Esophagus mucosa (tissue), 1 donor: ENCODE measurements at places on chromosomes 4 and X.
A peak's percentile ranks its signal among the peaks of the same experiment; 100 is the strongest.

- ATAC-seq, result no peak
These were observed 144.0 kb upstream of the ZXDB start for GRCh38 chrX:57447856-57448255.

DNA sequence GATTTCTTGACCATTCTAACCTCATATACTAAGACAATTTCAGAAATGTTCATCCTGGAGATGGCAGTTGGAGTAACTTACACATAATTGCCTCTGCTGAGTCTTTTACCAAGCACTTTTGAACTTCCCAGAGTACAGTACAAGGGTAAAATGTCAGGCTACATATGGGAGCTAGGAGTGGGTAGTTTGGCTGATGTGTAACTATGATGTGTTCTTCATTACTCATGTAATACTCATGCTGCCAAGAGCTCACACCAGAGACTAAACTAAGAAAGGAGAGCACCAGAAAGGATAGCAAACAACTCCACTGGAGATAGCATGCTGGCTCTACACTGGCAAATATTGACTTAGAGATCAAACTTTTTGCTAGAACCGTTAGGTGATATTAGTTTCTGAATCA, 194.0 kb downstream of the PDGFRA start:
- no peak for ATAC-seq

DNA sequence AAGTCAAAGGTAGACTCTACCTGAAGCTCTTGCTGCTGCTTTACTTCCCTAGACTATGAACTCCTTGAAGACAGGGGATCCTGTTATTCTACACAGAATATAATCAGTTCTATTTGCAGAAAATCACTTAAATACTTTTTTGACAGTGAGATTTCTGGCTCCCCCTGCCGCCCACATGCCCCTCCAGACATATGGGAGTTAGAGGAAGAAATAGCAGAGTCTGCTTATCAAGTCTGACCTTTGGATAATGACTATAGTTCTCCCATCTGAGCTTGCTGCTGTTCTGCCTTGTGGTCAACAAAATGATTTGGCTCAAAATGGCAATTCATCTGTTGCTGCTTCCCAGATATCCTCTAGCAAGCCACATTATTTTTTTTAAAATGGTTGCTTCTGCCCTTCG, 101.1 kb downstream of the ENOX2 start:
- ATAC-seq, result no peak

DNA sequence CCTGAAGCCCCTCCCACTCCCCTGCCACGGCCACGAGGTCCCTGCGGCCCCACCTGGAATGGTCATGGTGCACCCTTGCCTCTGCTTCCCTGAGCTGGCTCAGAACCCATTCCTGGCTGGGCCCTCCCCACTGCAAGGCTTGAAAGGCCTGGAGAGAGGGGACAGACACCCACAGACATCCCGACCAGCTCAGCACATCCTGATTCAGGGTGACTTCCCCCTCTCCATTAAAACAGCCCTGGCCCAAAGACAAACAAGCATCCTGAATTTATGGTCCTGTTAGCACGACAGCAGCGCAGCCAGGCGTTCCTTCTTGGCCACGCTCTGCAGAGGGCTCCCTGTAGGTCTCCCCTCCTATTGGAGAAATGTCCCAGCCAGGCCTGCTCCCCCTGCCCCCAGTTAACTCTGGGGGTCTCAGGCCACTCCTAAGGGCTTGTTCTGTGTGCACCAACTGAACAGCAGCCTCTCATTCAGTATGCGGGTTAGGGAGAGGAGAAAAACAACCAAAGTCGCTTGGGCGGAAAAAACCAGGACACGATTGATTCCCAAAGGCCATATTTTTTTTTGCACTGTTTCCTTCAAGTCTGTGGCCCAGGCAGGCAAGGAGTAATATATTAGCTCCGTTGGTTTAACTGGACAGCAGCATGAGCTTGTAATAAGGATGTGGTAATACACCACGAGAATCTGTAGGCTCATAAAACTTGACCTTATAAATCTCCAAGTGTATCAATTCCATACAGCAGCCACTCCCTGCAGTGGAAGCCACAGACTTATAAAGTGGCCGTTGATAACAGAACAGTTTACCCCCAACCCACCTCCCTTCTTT, 106.7 kb upstream of the MSX1 start:
- ATAC-seq, result no peak

DNA sequence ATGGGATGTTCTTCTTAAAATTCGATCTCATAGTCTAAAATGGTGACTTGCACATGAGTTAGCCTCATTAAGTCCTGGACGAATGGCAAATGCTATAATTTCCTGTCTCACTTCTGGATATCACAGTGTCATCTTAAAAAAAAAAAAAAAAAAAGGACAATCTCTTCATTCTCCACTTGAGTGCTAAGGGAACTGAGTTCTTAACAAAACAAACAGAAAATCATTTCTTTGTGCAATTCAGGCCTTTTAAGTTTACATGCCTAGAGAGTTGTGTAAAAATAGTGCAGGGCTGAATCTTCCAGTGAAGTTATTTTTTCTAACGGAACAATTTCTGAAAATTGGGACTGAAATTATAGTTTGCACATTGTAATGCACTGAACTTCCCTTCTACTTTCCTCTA, 122.8 kb upstream of the FAT1 start:
- ATAC-seq, result no peak

- ATAC-seq, result peak; percentile 95
These were observed 104.7 kb upstream of the NOCT start for GRCh38 chr4:138910914-138911336.

DNA sequence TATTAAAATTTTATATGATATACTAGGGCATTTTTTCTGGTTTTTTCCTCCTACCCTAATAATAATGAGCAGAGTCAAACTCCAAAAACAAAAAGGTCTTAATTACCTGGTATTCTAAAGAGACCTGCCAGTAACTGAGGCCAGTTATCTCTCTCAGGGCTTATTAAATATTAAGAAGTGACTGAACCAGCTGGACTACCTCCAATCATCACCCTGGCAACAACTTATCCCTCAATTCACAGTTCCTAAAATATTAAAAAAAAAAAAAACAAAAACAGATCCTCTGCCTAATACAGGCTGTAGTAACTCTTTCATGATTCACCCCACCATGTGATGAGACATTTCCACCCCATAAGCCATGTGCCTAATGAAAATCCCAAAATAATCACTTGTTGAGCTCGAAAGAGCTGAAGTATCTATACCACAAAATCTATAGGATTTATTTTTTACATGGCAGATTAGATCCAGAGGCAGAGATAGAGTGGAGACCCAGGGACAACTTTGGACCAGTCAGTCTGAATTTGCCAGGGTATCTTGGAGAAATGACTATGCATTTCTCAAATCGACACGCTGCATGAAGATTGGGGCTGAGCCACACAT, 698.0 kb downstream of the FAT4 start:
- peak; percentile 63 for ATAC-seq

DNA sequence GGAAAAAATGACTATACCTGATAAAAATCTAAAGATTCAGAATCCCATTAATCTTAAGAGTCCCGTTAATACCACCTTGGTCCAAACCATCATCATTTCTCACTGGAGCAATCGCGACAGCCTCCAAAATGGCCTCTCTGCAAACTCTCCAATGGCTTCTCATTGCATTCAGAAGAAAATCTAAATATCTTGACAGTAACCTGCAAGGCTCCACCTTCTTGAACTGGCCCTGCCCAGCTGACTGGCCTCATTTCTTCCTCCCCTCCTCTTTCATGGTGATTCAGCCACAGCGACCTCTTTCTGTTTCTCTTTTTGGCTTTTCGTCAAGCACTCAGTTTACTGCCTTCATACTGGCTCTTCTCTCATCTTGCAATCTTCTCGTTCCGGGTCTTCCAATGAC, 56.2 kb upstream of the GPRIN3 start:
- ATAC-seq, result no peak

DNA sequence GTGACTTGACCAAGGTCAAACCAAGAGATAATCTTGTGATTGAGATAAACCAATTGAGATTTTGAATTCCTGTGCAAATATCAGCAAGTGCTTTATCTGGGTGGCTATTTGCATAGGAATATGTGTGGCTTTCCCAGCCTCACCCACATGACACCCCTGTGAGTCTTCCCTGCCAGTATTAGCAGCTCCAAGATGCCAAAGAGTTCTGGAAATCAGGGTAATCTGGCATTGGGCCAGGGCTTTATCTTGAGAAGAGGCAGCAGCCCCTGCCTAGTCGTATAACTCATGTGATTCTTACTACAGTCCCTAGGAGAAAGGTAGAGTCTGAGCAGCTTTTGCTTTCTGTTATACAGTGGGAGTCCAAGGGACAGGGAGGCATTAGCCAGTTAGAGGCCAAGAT, 87.7 kb downstream of the RLIM start:
- no peak for ATAC-seq

- no peak for ATAC-seq
These were observed 30.7 kb downstream of the MID1IP1 start for GRCh38 chrX:38831949-38832348.

GRCh38 chr4:7101692-7102515, 34.0 kb upstream of the GRPEL1 start:
- ATAC-seq, result peak; percentile 71

DNA sequence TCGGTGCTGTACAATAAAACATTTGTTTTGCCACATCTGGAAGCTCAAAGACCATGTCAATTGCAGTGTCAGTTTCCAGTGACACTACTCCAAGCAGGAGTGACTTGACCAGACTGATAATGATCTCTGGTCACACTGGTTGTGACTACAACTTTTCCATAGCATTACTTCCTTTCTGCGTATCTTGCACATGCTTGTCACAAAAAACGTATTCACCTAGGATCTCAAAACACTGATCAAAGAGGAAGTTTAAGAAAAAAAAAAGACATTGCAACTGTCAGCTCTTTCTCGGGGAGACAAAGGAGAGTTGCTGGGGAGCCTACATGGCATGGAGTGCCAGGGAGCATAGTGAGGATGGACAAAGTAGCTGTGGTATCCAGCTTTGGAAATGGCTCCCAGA, 60.6 kb downstream of the OPHN1 start:
- ATAC-seq, result no peak

DNA sequence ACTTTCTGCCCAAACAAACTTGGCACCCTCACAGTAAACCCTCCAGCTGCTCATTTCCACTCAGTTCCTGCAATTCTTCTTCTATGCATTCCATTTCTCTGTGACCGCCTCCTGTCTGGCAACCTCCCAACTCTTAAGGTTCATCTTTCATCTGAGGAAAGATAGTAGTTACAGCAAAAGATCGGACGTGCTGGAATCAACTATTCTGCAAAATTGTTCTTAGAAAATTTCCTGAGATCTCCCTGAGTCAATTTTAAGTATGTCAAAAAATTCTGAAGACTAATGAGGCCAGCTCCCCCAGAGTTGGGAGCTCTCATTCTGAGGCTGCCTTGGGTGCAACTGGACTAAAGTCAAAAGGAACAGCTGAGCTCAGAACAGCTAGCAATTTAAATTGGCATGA, 1026.0 kb downstream of the ADGRL3 start:
- no peak for ATAC-seq
